Stimulated activated CD8-positive, alpha-beta memory T cell treated with anti-CD3 and anti-CD28 coated beads, Interleukin-7, amount 100 ng/mL, for 48 hours (primary cell): ENCODE measurements at places on chromosomes 16 and 17.

DNA sequence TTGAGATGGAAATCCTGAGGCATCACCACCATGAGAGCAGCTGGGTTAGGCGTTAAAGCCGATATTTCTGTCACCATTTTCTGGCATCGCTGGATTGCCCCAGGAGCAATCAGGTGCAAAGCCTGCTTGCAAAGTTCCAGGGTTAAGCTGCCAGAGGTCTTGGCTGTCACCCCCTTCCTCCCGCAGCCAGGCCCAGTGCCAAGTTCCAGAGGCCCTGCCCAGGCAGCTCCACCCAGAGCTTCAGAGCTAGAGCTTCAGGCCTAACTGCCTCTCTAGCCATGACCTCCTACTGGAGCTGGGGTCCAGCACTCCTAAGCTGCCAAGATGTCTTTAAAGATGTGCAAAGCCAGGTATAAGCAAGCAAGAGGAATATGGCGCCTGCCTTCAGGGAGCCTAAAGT, 8.8 kb upstream of the TMEM238L start:
- no peak for DNase-seq

GRCh38 chr16:71894229-71894920, 956 bp upstream of the IST1 start:
- no peak for DNase-seq

- no peak for DNase-seq
Measured at GRCh38 chr17:44820631-44821212, 9.4 kb downstream of the GJC1 start.

- DNase-seq = no peak
Measured at GRCh38 chr17:36675250-36675649, 73.9 kb downstream of the MRM1 start.

DNA sequence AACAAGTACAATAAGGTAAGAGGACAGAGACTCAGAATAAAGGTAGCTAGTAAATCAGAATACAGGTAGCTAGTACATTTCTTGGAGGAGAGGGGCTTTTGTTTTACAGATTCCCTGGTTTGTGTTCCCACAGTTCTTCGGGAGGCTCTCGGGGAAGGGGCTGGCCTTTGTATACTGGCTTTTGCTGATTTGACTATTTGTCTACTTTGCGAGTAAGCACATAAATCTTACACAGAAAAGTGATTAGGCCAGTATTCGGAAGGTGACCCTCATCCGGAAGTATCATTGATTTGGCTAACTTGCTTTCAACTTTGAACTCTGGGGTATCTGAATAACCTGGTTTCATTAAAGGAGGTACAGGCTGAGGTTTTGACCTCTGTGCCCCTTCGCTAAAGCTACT, 21.4 kb upstream of the SNTB2 start:
- no peak for DNase-seq

- DNase-seq = peak; percentile 62
Measured at GRCh38 chr16:1300664-1301476, 8.6 kb upstream of the UBE2I start.

DNA sequence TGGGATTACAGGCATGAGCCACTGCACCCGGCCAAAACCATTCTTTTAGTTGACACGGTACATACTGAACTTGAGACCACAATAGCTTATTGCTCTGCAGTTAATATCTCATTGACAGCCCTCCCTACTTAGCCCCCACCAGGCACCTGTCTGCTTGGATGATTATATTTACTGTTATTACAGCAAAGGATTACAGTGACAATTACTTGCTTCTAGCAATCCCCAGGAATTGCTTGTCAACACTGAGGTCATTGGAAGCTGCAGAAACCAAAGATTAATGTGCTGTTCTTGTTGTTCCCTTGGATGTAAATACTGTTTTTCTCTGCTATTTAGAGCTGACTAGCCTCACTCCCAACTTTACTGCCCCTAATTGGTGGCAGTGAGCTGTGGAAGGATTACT, 211.2 kb downstream of the LGALS9B start:
- no peak for DNase-seq

GRCh38 chr16:23232806-23233205, 50.3 kb downstream of the SCNN1G start:
- no peak for DNase-seq

- no peak for DNase-seq
Measured at GRCh38 chr16:30753596-30753995, 5.4 kb downstream of the PHKG2 start.

GRCh38 chr16:67763066-67763465, 43.3 kb downstream of the RANBP10 start:
- no peak for DNase-seq

DNA sequence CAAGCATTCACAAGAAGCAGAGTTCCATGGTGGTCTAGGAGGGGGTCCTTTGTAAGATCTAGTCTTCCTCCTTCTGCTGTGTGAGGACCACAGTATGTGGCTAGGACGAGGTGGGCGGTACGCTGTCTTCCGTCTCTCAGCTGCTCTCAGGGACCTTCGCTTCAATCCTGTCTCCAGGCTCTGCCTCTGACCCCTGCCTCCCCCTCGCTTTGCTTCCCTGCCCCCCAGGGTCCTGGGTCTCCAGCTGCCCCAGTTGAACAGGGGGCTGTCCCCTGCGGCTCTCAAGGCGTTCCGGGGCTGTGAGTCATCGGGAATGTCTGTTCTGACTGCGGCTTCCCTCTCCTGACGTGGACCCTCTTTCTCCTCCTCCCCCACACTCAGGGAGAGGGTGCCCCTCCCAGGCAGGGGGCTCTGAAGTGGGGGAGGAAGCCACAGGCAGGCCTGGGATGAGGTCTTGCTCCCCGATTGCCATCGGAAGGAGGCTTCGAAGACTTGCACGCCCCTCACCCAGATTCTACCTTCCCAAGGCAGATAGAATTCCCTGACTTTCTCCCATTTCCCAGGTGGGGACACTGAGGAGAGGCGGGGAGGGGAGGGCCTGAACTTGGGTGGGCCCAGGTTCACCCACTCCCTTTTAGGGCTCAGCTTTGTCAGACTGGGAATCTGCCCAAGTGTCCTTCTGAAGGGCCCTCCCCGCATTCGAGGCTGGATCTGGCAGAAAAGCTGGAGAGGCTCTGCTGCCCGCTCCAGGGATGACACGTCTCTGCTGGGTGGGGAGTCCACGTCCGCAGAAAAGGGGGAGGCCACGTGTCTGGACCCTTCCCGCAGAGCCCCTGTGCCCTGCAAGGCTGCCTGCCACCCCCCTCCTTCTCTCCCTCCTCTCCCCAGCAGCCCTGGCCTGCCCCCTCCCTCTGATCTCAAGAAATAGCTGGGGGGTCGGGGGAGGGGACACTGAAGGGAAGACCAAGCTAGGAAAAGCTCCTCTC, 9.1 kb upstream of the COL1A1 start:
- no peak for DNase-seq

GRCh38 chr16:83227336-83227735, 580.4 kb upstream of the HSBP1 start:
- no peak for DNase-seq

DNA sequence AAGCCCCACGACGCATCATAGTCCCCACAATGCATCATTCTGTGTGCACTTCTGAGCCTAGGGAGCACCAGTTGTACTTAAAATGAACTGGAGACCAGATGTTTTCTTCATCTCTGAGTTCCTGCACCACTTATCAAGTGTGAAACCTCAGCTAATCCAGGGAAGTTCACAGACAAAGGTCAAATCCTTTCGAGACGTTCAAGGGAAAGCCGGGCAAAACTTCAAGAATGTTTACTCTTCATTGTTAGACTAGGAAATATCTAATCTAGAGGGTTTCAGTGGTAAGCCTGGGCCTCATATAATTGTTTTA, 4.6 kb upstream of the PMP22 start:
- no peak for DNase-seq

DNA sequence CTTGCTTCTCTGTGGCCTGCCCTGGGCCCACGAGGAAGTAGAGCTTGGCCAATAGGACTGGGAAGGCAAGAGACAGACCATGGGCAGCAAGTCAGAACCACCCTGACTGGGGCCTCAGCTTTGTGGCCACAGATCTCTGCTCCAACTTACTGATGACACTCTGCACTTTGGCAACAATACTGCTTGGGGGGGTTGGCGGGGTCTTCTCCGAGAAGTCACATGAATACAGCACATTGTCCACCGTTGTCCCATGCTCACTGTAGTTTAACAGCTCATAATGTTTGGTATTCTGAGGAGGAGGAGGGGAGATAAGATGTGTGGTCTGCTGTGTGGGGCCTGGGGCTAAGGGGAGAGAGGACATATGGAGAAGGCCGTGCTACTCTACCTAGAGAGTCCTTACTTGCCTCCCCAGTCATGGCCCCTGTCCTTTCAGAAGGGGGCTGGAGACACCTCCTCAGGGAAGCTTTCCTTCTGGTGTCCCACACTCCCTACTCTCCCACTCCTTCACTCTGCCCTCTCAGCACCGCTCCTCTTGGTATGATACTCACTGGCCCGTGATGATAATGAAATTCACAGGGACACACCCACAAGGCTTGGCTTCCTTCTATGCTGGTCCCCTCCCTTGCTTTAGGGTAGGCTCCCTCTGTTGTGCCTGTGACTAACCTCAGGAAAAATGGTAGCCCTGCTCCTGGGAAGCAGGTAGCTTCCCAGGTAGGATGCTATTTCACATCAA, 4.0 kb upstream of the DHRS13 start:
- no peak for DNase-seq

GRCh38 chr17:75481194-75482068, 25.0 kb downstream of the TMEM94 start:
- DNase-seq = no peak

DNA sequence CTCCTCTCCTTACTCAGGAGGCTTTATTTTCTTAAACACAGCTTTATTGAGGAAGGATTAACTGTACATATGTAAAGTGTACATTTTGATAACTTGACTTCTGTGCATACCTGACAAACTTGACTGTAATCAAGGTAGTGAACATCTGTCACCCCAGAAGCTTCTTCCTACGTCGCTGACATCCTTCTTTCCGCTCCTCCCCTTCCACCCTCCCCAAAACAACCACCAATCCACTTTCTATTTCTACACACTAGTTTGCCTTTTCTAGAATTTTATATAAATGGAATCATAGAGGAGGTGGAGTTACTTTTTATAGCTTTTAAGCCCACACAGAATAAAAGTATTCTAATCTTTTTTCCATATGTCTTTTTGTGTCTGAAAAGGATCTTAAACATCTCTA, 225.2 kb upstream of the RBFOX1 start:
- DNase-seq = no peak

- DNase-seq = no peak
Measured at GRCh38 chr17:59037960-59038359, 68.7 kb downstream of the TRIM37 start.

GRCh38 chr17:11292491-11292890, 51.5 kb downstream of the SHISA6 start:
- no peak for DNase-seq

GRCh38 chr16:58022601-58023371, 2.8 kb upstream of the MMP15 start:
- DNase-seq = no peak
